ENCODE measurements at places on chromosomes 7 and 10.

GRCh38 chr7:144771927-144772326 is 63.9 kb downstream of the TPK1 start:
- DNase-seq: no peak

GRCh38 chr7:8982338-8982992 is 549.1 kb downstream of the NXPH1 start:
- DNase-seq: no peak

- no peak for DNase-seq
These were observed 88.0 kb downstream of the CREM start for GRCh38 chr10:35214607-35215020.

- no peak for DNase-seq
These were observed 65.1 kb downstream of the CLEC2L start for GRCh38 chr7:139588632-139589031.

DNA sequence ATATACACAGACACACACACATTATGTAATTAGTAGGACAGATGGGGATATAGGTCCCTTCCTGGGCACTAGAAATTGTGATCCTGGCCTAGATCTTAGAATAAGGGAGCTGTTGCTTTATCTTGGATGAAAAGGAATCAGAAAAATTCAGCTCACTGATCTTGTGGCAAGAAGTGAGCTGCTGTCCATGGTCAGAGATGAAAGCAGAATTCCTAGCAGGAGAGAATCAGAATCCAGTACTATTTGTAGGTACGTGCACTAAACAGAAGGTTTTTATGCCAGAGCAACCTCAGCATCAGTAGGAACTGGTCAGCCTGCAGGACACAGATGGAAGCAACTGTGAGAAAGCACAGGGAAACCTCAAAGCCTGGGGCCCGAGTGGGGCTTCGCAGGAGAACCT is 549.2 kb upstream of the POM121L12 start:
- DNase-seq: no peak

GRCh38 chr7:3991731-3992231 is 690.3 kb upstream of the FOXK1 start:
- no peak for DNase-seq

DNA sequence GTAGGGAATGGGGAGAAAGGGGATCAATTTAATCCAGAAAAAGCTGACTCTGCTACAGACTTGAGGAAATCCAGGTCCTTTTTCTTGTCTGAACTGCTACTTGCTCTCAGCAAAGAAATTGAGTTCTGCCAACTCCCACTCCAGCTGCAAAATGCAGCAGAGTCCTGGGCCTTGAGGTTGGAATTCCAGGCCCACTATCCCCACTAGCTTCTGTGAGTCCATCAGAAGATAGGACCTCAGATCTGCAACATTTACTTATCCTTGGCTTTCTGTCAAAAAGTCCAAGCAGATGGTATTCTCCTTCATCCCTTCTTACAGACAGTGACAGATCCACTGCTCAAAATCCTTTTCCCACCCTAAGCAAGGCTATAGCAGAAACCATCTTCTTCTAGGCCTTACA is 219.2 kb downstream of the ARHGAP12 start:
- DNase-seq: no peak

DNA sequence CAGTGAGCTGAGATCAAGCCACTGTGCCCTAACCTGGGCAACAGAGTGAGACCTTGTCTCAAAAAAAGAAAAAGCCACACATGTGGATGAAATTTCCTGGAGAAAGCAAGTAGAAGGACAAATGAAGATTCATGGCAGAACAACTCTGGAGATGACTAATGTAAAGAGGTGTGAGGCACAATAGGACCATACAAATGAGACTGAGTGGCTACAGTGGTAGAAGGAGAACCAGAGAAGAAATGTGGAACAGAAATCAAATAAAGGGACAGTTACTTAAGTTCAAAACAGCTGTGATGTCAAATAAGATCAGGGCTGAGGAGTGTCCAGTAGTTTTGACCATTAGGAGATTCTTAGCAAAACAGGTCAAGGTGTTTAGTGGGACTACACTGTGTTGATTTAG is 130.9 kb upstream of the CDK6 start:
- DNase-seq: no peak

GRCh38 chr7:149569025-149569725 is 71.6 kb upstream of the ZNF746 start:
- no peak for DNase-seq

DNA sequence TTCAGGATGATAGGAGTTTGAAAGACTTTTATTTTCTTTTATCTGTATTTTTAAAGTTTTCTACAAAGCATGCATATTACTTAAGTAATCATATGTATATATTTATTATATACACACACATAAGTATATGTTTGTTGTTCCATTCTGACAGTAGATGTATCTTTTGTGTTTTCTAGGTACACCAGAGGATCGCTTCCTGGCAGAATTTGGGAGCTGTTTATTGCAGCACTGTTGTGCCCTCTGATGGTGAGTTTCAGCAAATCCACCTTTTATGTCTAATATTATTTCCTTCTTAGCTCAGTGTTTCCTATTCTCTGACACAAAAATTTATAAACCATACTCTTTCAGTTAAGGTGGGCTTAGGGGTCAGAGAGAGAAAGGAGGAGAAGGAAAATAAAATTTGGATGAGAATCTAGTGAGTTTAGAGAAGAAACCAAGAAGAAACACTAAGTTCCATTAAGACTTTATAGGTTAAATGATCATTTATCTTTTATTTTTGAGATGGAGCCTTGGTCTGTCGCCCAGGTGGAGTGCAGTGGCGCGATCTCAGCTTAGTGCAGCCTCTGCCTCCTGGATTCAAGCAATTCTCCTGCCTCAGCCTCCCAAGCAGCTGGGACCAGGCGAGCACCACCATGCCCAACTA is 59.2 kb upstream of the OIT3 start:
- peak; percentile 35 for DNase-seq

DNA sequence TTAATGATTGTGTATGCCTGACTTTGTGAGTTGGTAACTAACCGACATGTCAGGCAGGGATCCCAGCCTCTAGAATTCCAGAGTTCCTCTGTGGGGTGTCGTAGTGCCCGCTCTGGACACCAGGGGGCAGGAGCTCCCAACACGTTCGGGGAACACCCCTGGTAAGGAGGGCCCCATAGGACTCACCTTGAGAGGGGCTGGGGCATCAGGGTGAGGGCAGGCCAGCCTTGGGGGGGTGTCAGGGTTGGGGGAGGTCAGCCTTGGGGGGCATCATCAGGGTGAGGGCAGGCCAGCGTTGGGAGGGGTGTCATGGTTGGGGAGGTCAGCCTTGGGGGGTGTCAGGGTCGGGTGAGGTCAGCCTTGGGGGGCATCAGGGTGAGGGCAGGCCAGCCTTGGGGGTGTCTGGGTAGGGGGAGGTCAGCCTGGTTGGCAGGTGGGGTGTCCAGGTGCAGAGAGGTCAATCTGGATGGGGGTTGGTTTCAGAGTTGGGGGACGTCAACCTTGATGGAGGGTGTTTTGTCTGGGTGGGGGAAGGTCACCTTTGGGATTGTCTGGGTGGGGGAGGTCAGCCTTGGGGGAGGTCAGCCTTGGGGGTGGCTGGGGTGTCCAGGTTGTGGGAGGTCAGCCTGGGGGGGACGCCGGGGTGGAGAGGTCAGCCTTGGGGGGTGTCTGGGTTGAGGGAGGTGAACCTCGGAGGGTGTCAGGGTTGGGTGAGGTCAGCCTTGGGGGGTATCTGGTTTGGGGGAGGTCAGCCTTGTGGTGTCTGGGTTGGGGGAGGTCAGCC is 45.6 kb upstream of the SUN1 start:
- DNase-seq: peak; percentile 76

DNA sequence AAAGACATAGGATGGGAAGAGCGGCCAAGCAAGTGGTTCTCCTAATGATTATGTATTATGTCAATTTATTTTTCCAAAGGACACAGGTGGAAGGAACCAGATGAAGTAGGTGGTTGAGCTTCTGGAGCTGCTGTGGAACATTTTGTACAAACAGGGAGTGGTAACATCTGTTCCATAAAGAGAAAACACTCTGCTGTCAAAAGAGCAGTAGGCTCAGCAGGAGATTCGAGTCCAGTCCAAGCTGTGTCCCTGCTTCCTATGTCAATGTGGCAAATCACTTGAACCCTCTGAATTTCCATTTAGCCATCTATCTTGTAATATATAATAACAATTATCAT is 448.0 kb upstream of the ANKRD30A start:
- DNase-seq: no peak

- DNase-seq: no peak
These were observed 541 bp upstream of the DENND10 start for GRCh38 chr10:119103241-119103902.

- no peak for DNase-seq
These were observed 2.8 kb downstream of the FAM180A start for GRCh38 chr7:135745703-135746312.

GRCh38 chr10:132018446-132018845 is 36.7 kb upstream of the BNIP3 start:
- no peak for DNase-seq

- no peak for DNase-seq
These were observed 1115.6 kb upstream of the GHITM start for GRCh38 chr10:83023662-83024061.

DNA sequence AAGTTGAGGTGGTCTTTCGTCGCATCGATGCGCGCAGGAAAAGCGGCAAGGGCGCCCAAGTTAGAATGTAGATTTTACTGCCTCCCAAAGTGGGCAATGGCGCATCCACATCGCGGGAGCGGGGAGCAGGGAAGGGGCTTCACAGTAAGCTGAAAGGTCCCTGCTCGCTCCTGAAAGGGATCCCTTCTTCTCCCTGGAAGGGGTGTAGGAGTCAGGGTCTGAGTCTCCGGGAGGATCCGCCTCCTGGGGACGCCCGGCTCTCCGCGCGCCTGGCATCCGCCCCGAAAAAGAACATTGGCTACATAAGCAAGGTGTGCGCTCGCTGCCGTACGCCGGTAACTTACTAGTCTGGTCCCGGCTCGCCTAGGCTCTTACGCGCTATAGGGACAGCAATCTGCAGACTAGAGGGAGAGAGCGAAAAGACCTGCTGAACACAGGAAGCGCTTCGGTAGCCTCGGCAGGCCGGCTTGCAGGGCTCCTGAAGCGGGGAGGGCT is 804 bp downstream of the UNC5B start:
- peak; percentile 16 for DNase-seq

DNA sequence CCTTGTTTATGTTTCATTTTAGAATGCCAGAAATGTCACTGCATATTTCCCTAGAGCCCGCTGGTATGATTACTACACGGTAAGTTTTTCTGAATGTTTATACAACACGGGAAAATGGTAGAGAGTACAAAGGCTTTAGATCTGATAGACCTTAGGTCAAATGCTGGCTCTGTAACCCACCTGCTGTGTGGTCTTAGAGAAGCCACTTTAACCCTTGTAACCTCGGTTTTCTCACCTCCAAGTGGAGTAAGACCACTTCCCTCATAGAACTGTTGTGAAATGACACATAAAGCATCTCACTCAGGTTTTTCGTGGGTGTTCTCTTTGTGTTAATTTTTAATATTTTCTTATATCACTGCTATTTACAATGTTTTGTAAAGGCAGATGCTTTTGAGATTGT is 13.9 kb upstream of the MGAM2 start:
- no peak for DNase-seq

DNA sequence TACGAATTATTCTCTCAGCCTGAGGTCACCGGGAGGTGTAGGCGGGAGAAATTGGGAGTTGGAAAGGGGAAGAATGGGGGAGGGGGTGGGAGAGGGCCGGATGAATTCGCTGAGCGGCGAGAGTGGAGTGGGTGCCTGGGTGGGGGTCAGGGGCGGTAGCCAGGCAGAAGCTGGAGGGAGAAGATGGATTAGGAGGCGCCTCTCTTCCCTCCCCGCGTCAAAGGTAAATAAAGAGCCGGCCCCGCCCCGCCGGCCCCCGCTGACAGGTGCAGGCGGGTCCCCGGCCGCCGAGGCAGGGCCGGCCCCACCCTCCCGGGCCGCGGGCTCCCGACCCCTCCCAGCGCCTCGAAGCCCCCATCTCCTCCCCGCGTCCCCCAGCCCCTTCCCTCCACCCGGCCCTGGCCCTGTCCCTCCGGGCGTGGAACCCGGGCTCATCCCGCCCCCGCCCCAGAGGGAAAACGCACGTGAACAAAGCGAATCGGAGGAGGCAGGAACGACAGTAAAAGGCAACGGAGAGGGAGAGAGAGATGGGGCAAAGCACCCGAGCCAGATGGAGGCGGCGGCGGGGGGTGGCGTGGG is 872 bp downstream of the FAM131B start:
- no peak for DNase-seq

- no peak for DNase-seq
These were observed 919.8 kb upstream of the C7orf33 start for GRCh38 chr7:147670759-147671158.

- no peak for DNase-seq
These were observed 85.1 kb downstream of the KLF6 start for GRCh38 chr10:3699916-3700315.

DNA sequence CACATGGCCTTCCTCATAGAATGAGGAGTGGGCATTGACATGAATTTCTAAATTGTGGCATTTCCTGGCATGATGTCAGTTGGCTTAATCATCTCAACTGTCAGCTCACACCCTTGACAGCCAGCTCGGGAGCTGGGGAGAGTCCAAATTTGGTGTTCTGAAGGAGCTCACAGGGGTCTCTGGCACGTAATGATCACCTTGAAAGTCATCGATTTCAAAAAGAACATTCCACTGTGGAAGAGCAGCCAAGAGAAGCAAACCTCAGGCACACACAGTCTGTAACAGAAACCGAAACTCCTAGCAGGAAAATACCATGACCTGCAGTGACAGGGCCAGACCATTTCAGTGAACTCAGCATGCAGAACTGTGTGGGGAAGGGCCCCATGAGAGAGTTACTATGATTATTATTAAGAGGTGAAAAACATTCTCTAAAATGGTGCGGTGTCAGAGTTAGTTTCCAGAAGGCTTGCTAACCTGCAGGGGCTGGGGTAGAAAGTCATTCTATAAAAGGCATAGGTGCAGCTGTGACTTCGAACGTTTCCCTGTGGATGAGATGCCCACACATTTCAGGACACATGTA is 26.4 kb upstream of the KLF6 start:
- peak; percentile 74 for DNase-seq

DNA sequence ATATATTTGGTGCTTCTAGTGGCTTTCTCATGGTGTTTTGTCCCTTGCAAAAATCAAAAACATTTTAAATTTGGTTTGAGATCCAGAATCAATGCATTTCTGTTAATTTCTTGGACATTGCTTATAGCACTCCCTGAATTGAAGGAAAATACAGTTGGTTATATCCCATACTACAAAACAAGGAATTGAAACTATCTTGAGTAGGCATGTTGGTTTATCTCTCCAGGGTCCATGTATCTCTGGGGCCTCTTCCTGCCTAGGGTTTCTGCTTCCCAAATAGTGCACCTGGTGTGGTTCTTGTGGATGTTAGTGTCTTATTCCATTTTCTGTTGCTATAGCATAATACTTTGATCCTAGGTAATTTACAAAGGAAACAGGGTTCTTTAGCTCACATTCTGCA is 212.4 kb downstream of the CAMK1D start:
- no peak for DNase-seq

GRCh38 chr7:24869572-24869971 is 110.4 kb downstream of the OSBPL3 start:
- no peak for DNase-seq

GRCh38 chr10:124632566-124632965 is 111.6 kb downstream of the FAM53B start:
- no peak for DNase-seq

GRCh38 chr10:130689743-130690626 is 553.8 kb downstream of the GLRX3 start:
- no peak for DNase-seq

- DNase-seq: no peak
These were observed 145.9 kb downstream of the SH3PXD2A start for GRCh38 chr10:103709341-103709920.

- no peak for DNase-seq
These were observed 58.4 kb downstream of the FOXP2 start for GRCh38 chr7:114472896-114473512.
